Bronchial smooth muscle cell (primary cell): ENCODE measurements at places on chromosomes 3 and 15. TPM values are rescaled to one million over a fixed set of nuclear protein-coding genes. Genes with fewer than 3 reads are reported as not detected.

The SPINK8 gene
- not detected in 2 replicates for total RNA-seq

The ZNF774 gene
- total RNA-seq: 0.86 and 1.7 TPM in 2 replicates

The PPP2R3A gene
- 7.8 and 9.6 TPM in 2 replicates for total RNA-seq

The ZDHHC23 gene
- total RNA-seq: 0.43 and 1.1 TPM in 2 replicates

The SLC38A3 gene
- total RNA-seq: not detected in 2 replicates

The HTR3E gene
- not detected in 2 replicates for total RNA-seq

The KLHL6 gene
- under 0.01 TPM in 1 of 2 replicates, not detected in the other for total RNA-seq

The TICRR gene
- 0.09 and 0.32 TPM in 2 replicates for total RNA-seq

The CD96 gene
- under 0.01 TPM in 2 replicates for total RNA-seq

The LRRC31 gene
- total RNA-seq: not detected in 2 replicates

The TRPC1 gene
- total RNA-seq: 43.8 and 55.2 TPM in 2 replicates
